ENCODE measurements at places on chromosomes 2 and 18. TPM values are rescaled to one million over a fixed set of nuclear protein-coding genes. Genes with fewer than 3 reads are reported as not detected.

The CROCC2 gene
- total RNA-seq = under 0.01 TPM

The SERPINB4 gene
- not detected for total RNA-seq

The FTCDNL1 gene
- total RNA-seq = 5.0 TPM

The UPP2 gene
- total RNA-seq = not detected

The CXCR4 gene
- total RNA-seq = under 0.01 TPM

The MRPS5 gene
- 29.2 TPM for total RNA-seq

GRCh38 chr2:158214431-158214830 is 112.8 kb downstream of the UPP2 start:
- DNase-seq = no peak

- no peak for DNase-seq
Observed at GRCh38 chr2:66559672-66560071, 124.7 kb downstream of the MEIS1 start.

DNA sequence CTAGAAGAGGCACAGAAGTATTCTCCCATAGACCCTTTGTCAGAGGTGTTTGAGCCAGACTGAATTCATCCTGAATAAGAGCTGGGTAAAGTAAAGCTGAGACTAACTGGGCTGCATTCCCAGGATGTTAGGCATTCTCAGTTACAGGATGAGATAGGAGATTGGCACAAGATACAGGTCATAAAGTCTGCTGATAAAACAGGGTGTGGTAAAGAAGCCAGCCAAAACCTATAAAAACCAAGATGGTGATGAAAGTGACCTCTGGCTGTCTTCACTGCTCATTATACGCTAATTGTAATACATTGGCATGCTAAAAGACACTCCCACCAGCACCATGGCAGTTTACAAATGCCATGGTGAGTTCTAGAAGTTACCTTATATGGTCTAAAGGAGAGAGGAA is 364.9 kb upstream of the TMEFF2 start:
- DNase-seq = no peak

DNA sequence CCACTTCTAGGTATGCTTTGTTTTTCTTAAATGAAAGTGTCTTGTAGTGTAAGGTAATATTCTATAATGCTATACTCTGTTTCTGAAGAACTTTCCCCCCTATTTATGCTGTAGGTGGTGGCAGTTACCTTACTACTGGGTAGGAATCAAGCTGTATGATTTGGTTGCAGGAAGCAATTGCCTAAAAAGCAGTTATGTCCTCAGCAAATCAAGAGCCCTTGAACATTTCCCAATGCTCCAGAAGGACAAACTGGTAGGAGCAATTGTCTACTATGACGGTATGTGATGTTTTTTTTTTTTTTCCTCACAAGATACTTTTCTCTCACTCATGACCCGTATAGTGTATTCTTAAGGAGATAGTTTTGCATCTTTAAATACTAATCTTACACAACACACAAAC is 77.0 kb downstream of the GPD2 start:
- DNase-seq = no peak

- DNase-seq = no peak
Observed at GRCh38 chr2:237689336-237690131, 62.1 kb downstream of the LRRFIP1 start.

DNA sequence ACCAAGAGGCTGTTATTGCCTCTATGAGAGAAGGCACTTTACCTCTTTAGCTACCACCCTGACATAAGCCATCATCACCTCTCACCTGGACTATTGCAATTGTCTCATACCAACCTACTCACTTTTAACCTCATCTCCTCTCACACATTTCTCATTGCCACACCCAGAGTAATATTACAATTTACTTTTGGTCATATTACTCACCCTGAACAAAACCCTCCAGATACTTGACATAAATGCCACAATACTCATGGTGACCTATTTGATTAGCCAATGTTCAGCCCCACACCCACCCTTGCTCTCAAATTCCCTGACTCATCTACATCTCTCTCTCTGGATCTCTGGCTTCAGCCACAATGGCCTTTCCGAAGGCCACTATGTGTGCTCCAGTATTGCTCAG is 90.9 kb upstream of the CDH7 start:
- DNase-seq = no peak

- DNase-seq = no peak
Observed at GRCh38 chr2:120763508-120763907, 27.8 kb downstream of the GLI2 start.

DNA sequence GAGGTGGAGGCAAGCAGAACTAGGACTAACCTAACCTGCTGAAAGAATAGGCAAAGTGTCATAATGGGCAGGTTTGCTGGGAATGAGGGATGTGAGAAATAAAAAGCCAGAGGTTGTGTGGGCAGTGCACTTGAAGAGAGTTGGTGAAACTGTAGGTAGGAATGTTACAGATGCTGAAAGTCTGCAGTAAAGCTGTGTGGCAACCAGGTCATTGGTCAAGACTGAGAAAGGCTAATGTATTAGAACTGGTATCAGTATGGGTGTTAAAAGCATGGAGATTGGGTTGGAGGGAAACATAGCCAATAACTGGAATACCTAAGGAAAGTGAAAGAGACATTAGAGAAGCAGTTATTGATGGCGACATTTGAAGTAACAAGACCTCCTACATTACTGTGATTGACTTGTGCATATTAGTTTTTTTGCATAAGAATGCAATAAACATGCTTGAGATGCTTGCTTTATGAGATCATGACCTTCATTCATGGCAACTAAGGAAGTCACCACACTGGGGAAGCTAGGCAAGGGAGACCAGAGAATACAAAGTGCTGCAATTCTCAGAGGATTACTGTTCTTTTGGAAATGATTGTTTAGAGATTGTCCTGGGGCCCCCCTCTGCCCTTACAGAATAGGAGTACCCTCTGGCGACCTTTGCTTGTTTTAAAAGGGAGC is 11.8 kb downstream of the GULP1 start:
- peak; percentile 71 for DNase-seq

All from osteoblast (primary cell).